ENCODE measurements at places on chromosomes 2 and 18.

GRCh38 chr2:205936446-205936845 lies 149.5 kb downstream of the INO80D start:
- DNase-seq = no peak

DNA sequence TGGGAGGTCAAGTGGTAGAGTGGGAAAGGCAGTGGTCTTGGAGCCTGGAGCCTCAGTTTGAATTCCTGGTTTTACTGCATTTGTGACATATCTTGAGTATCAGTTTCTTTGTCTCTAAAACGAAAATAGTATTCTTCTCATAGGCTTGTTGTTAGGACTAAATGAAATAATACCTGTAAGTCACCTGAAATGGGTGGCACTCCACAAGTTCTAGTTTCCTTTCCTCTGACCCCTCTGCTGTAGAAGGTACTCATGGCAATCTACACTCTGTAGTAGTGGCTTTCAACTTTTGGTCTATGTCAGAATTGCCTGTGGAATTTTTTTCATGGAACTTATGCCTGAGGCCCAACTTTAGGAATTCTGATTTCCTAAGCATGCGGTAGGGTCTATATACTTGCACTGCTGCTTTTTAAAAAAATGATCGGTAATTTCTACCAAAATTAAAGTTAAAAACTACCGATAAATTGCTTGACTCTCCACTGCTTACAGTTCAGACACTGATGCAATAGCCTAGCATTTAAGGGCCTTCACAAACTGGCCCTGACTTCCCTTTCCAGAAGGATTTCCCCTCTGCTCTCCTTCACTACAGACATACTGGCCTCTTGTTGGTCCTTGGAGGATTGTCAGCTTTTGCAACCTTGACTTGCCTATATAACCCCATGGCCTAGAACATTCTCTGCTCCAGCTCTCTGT lies 47.2 kb downstream of the PLEK start:
- DNase-seq = no peak

- no peak for DNase-seq
Measured at GRCh38 chr2:161165266-161165665, 5.0 kb downstream of the TANK start.

DNA sequence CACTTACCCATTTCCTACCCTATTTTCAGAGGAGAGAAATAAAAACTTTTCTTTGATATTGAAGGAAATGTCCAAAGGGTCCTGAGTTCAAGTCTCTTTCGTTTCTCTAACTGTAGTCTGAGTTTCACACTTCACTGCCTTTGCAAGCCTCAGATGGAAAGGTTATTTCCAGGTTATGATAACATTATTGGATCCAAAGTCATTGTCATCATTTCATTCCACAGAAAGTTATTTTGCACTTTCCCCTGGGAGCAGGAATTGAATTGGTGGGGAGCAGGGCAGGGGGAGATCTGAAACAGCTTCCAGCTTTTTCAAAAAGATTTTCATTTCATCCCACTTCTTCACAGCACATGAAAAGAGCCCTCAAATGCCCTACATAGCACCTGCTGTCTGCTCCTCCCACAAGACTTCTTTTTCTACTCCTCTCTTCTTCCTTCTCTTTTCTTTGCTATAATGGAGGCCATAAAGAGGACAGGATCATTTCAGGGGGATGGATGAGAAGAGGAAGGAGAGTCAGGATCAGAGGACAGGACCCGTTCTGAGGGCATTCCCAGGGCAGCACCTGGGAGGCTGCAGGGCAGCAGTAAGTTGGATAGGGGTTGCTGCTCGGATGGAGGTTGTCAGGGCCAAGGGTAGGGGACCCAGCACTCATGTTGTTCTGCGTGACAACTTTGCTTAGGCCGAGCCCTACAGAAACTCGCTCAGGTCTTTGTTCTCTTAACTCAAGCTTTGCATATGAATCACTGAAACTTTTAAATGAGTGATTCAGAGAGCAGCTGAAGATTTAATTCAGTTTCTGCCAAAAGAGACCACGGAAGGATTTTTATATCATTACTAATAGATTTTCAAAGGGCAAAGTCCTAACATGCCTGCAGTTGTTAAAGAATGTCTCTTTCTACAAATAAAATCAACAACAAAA lies 11.4 kb upstream of the GALNT5 start:
- no peak for DNase-seq

DNA sequence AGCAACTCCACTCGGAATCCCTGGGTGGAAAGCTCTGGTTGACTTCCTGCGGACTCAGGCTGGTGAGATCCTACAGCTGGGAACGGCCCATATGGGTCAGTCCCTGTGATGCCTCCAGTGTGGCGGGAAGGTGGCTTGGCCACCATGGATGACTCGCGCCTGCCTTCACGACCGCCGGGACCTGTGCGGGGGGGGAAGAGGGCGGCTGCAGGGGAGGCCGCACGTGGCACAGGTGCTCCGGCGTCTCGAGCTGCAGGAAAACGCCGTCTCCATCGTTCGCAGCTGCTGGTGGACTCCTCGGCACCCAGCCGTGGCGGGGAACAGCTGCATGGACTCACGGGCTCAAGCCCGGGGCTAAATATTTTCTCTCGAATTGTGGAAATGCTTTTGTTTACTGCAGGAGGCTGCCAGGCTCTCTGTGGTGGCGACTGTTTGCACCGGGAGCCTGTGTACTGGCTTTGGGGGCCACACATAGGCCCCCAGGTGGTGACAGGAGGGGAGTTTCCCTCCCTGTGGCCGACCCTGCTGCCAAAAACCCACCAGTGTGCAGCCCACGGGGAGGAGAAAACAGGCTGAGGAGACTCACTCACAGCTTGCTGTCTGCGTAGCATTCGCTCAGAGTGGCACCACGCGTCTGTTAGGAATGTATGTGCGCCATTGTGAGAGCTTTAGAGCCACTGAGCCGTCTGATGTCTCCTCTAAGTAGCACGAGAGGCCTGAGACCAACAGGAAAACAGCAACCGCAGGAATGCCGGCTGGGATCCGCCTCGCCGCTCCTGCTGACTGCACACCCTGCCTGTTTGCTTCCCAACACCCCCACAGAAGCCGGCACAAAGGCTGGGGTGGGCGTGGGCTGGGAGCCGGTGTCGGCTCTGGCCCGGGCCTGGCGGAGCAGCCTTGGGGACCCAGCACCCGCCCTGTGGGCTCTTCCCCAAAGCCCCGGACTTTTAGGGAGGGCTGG lies 89.2 kb downstream of the NFATC1 start:
- no peak for DNase-seq

DNA sequence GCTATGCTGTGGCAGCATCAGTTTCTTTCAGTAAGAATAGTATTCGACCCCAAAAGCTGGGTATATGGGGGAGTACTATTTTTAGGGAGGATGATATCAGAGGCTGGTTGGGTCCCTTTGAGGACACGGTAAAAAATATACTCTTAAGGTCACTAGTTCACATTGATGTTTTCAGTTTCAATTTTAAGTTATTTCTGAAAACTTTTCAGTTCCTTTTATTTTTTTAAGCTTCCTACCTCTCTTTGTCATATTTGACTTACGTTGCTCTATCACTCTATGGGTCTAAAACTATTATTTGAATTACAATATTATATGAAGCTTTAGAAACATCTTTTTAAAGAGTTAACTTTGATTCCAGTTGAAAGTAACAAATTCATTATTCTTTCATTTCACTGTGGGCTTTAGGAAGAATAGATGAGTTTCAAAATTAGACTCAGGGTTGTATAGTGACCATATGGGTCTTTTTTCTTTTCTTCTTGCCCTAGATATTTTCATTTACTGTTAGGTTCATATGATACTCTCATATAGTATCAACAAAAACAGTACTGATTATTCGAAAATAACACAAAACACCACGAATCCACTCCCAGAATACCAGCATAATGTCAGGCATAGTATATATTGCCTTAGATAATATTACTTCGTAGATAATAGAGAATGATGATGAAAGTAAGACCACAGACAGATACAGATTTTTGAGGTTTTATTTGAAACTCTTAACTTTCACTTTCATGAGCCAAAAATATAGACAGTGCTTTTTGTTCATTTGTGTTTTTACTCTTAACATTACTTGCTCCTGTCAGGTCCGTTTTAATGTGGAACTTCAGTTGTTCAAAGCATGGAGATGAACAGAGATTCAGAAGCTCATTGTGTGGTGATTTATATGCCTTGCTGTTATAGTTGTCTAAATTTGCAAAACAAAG lies 9.8 kb downstream of the RMDN2 start:
- DNase-seq = no peak

DNA sequence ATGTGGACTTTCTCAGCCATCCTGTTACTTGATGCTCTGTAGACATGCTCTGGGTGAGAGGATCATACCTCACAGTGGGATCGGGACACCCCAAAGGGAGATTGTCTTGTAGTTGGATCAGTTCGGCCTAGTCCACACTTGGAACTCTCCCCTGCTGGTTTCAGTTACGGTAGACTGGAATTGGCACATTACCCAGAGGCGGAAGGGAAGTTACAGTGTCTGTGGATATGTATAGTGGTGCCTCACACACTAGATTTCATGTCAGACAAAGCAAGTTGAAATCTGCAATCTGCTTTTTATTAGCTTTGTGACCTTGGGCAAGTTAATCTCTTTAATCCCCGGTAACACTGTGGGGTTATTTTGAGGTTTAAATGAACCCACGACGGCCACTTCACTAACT lies 16.2 kb upstream of the CTAGE1 start:
- no peak for DNase-seq

DNA sequence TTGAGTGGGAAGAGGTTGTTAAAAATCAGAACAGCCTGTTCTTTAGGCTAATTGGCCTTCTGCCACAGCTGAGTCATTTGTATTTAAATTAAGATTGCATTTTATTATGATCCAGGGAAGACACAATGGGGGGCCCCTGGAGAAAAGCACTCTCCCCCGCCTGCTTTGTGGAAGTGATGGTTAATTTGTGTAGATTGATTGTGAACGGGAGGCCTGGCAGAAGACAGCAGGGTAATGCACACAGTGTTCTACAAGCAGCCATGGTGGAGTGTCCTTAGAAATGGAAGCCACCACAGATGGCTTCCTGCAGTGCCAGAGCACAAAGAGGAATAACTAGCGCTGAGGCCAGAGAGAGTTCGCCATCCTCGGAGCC lies 19.6 kb downstream of the RAMP1 start:
- DNase-seq = no peak

DNA sequence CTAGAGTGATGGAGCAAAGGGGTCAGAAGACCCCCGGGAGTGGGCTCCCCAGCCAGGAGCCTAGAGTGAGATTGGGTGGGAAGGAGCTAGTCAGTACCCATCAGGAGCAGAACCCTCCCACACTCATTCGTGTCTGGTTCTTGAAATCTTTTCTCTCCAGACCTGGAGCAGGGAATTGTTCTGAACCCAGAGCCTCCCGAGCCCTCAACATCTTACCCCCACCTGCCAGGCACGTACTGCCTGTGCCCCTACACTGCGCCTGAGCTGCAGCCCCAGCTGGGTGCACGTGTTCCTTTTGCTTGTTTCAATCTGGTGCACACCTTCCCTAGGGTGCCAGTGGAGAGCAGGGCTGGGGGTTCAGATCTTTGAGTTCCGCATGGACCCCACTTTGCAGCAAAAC lies 52.6 kb downstream of the BCL2L11 start:
- DNase-seq = no peak

DNA sequence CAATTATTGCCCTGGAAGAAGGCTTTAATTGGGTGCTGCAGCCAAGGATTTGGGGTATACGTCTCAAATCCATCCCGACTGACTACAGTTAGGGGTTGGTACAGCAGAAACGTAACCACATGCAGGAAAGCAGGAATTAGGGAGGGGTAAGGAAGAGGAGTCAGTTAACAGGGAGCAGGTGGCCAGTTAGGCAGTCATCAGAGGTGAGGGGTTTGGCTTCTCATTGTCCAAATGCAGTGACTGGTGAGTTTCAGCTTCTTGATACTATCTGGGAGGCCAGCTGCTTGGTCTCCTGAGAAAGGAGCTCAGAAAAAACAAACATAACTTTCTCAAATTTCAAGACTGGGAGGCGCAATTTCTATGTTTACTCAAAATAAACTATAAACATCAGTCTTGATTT lies 38.8 kb upstream of the UBE2F start:
- no peak for DNase-seq

DNA sequence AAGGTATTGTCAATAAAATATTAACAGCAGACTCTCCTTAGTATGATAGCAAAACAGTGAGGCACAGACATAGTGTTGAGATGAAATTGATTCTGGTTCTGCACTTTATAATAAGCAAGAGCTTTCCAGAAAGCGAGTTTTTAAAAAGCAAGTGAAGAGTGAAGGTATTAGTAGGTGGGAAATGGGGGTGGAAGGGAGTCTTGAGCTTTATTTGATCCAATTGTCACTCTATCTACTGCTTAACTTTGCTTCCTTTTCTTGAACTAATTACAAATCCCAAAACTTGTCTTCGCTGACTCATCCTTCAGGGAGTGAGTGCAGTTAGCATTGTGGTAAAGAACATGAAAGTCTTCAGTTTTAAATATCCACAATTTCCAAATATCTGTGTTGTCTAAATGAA lies 120.6 kb upstream of the BOD1L2 start:
- DNase-seq = no peak
